ENCODE measurements at places on chromosomes 4 and X.

DNA sequence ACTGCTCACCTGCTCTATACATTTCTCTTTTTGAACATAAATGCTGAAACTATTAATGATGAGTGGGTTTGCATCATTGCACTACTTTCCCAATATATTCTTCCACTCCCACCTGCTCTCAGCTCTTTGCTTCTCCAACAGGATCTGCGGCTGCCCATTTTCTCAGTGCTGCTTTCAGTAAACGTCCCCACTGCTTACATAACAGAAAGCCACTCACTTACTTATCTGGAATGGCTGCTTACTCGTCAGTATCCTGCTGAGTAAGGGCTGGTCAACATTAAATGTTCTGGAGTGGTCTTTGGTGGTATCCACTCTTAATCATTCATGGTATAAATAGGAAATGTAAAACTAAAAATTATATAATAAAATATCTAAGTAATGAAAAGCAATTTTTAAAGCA lies 112.8 kb upstream of the HPF1 start:
- no peak for DNase-seq

GRCh38 chrX:5142644-5143043 lies 1086.0 kb downstream of the NLGN4X start:
- DNase-seq = no peak

DNA sequence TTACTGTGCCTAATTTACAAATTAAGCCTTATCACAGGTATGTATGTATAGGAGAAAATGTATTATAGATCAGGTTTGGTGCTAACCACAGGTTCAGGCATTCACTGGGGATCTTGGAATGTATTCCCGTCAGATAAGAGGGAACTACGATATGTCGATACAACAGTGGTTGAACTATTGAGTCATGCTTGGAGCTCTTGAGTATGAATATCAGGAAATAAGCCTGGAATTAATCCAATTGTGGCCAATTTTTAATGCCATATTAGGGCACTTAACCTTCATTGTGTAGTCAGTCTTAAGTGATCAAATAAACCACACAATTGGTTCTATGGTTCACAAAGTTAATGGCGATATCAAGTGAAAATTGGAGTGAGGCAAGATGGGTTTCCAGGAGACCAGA lies 556.5 kb downstream of the IL1RAPL1 start:
- DNase-seq = no peak

DNA sequence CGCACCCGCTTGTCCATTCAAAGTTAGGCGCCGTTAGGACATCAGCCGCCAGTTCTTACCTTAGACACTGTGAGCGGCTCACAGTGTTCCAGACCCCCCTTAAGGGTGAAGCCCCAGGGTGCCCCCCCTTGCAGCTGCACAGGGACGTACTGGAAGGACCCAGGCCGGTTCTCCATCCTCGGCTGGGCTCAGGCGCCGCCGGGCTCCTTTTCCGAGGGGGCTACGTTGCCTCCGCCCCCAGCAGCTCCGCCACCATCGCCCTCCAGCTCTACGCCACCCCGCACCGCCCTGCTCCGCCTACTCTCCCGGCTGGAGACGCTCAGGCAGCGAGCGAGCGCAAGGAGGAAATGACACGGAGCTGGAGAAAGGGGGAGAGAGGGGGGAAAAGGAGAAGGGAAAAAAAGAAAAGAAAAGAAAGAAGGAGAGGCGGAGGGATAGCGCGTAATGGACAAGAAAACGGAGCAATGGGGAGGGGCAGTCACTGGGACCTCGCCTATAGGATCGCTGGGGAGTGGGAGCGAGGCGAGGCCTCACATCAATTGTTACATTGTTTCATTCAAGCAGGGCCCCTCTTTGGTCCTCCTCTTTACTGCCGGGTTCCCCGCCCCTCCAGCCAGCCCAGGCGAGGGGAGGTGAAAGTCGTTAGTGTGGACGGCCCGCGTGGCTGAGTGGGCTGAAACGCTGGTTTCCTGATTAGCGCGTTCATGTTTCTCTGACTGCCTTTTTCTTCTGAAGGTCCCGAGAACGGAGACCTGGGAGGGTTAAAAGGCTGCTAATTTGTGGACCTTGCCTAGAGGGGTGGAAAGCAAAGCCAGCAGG lies at the start of gene SHROOM4:
SHROOM4 (minus strand) TSS at position 352 of the 819 bp plus-strand sequence; CDS start at position 176, 176 bp downstream.
- DNase-seq = no peak

- DNase-seq = no peak
Measured at GRCh38 chr4:125352521-125352920, 37.8 kb downstream of the FAT4 start.

Measured in stimulated activated CD8-positive, alpha-beta memory T cell treated with anti-CD3 and anti-CD28 coated beads, Interleukin-4, amount 100 ng/mL, for 1 hour (primary cell).